Stimulated activated CD8-positive, alpha-beta memory T cell treated with anti-CD3 and anti-CD28 coated beads, Interleukin-2, amount 100 ng/mL, for 1 hour (primary cell): ENCODE measurements at places on chromosomes 13 and 19.

DNA sequence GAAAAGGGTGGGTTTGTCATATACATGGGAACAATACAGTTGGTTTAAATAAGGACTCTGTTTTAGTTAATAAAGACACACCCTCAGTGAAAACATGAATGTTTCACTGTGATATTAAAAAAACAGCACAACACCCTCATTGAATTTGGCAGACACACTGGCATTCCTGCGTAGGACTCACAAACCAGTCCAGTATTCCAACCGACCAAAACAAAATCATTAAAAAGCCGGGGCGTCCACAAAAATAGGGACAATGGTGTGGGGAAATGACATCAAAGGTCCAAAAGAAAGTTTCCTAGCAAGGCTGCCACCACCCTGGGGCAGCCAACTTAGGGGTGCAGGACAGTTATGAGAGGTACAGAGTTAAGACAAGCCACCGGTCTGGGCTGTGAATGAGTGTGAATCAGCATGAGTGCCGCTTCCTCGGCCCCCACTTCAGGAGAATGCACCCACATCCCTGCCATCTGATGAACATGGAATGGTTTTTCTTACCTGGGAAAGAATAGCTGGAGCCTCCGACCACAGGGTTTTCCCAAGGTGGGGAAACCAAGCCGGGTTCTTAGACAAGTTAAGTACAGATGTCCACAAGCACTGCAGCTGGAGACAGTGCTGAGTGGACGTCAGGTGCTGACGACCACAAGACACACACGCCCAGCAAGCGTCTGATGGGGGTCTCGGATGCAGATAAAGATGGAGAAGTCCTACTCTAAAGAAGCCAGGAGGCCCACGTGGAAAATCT lies 73.3 kb downstream of the KLF2 start:
- no peak for DNase-seq

DNA sequence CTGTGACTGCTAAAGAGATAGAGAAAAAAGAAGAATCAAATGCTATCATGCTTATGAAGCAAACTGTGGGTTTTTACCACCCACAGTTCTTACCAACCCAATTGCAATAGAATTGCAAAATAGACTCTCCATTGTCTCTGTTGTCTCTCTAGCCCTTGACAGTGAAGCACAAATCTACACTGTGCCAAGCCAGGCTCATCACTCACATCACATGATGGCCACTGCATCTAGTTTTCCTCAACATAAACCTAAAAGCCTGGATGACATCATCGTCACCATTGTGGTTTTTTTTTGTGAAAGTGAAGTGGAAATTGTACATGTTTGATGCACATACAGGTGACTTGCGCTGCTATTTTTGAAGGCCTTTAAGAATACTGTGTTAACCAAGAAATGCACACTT lies 56.1 kb downstream of the KL start:
- DNase-seq: no peak

- DNase-seq: no peak
These were observed 118.8 kb downstream of the TUBA3C start for GRCh38 chr13:19062801-19063200.

- no peak for DNase-seq
These were observed 60.9 kb upstream of the MED4 start for GRCh38 chr13:48155848-48156247.

DNA sequence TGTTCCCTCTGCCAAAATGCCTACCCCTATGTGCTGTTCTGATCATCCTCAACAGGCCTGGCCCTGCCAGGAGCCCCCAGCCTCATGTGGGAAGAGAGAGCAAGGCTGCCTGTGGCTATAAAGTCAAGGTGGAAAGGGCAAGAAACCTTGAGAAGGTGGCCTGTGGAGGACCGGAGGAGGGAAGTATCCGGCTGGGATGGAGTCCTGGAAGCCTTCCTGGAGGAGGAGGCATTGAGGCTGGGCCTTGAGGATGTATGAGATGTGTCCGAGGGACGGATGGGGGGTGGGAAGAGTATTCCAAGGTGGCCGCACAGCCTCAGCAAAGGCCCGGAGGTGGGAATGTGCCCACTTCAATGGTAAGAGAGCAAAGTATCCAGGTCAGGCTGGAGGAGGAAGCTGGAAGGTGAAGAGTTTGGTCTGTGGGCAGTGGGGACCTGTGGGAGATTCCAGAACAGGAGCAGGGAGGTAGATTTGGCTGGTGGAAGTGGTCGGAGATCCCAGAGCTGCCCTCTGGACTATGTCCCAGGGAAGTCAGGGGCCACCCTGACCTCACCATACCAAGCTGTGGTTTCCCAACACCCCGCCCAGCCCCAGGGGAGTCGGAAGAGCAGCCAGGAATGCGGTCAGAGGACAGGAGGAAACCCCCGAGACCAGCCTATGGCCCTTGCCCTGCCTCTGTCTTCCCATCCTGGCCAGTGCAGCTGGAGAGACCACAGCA lies 3.0 kb upstream of the PLIN4 start:
- DNase-seq: no peak

- DNase-seq: no peak
These were observed 8.9 kb downstream of the OCEL1 start for GRCh38 chr19:17234911-17235299.

GRCh38 chr13:51067210-51067701 lies 43.8 kb downstream of the C13orf42 start:
- no peak for DNase-seq

GRCh38 chr19:48117515-48118130 lies 7.0 kb upstream of the PLA2G4C start:
- DNase-seq: no peak
